Left lung (tissue), 14 donors: ENCODE measurements at places on chromosomes 3 and 15. TPM values are rescaled to one million over a fixed set of nuclear protein-coding genes. Genes with fewer than 3 reads are reported as not detected.
A peak's percentile ranks its signal among the peaks of the same experiment; 100 is the strongest.

- no peak for DNase-seq
Observed at GRCh38 chr15:80830677-80831076, 51.5 kb downstream of the CEMIP start.

DNA sequence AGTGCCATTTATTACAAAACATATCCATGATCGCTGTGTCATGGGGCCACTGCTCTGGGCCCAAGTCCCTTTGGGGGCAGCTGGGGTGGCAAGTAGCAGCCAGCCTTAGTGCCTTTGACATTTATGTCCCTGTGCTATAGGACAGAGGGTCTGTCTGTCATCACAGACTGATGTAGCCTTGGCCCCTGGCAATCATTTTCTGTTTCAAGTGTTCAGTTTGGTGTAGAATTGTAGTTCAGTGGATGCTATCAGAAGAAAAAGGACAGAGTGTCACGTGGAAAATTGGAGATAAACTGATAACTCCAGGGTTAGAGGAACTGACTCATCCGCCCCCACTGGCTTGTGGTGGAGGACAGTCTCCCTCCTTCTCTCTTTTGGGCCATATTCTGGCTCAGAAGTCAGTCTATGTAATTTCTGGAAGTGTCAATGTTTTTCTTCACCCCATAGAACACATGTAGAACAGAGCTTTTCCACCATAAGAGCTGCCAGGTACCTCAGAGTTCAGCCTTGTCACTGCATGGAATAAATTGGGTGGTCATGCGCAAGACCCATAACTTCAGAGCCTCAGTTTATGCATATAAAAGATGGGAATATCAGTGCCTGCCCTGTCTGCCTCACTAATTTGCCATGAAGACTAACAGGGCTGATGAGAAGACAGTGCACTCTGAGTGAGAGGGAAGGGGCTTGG, 4.5 kb upstream of the MRPS22 start:
- no peak for DNase-seq

DNA sequence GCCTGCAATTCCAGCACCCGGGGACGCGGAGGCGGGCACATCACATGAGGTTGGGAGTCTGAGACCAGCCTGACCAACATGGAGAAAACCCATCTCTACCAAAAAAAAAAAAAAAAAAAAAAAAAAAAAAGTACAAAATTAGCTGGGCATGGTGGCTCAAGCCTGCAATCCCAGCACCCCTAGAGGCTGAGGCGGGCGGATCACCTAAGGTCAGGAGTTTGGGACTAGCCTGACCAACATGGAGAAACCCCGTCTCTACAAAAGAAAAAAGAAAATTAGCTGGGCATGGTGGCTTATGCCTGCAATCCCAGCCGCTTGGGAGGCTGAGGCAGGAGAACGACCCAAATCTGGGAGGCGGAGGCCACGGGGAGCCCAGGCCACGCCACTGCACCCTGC, 7.5 kb upstream of the FAN1 start:
- DNase-seq: no peak

DNA sequence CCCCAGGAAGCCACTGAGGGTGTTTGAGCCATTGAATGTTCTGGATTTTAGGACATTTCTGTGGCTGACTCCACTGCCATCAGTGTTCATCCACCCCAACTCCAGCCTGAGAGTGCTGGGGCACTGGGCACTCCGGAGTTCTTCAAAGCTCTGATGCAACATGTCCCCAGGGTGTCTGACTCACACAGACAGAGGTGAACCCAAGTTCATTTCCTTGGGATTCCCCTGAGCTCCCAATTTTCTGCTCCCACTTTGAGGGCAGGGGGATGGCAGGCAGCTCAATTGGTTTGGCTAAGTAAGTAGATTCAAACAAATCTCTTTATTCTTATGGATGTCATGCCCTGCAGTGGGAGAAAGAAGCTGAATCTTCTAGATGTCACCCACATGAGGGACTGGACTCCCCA, 2.2 kb downstream of the STRA6 start:
- no peak for DNase-seq

DNA sequence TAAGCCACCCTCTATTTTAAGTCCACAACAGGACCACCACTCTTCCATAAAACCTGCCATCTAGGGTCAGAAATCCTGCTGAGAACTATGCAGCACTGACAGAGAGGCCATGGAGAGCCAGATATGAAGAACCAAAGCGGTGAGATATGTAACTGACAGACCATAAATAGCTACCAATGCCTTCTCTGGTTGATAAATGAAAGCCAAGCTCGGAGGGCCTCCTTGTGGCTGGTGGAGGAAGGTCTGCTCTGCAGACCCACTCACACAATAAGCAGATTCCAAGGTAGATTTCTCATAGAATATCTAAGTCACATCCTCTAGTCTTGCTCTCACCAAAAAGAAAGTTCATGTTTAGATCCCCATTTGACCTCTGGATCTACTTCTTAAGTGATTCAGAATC, 38.9 kb downstream of the RYK start:
- DNase-seq: no peak

DNA sequence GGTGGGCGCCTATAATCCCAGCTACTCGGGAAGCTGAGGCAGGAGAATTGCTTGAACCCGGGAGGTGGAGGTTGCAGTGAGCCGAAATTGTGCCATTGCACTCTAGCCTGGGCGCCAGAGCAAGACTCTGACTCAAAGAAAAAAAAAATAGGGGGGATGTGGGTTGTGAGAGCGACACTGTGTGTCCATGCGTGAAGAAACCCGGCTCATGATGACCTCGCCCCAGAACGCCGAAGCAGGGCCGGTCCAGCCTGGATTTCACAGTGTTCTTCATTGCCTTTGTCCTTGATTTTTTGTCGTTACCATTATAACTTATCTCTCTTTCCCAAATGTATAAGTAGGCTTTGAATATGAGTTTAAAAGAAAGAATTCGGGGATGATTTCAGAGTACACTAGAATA, 128.7 kb downstream of the PGPEP1L start:
- no peak for DNase-seq

DNA sequence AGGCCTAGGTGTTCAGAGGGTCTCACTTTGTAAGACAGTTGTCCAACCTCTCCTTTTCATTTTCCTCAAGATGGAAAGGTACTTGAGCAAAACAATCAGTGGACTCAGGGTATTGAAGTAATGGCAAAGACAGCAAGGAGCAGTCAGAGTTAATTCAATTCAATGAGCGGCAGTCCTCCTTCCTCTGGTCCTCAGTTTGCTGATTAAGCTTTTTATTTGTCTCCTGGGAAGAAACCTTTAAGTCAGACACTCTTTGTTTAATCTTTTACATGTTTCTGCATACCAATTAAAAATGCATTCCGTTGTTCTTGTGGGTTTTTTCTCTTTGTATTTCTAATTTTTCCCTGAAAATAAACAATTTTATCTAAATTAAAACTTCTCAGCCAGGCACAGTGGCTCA, 18.9 kb upstream of the ALDH1L1 start:
- no peak for DNase-seq

GRCh38 chr3:89474333-89475130, 367.1 kb downstream of the EPHA3 start:
- peak; percentile 37 for DNase-seq

- DNase-seq: no peak
Observed at GRCh38 chr3:72273615-72274014, 488.7 kb upstream of the PROK2 start.

- no peak for DNase-seq
Observed at GRCh38 chr3:146279013-146279412, 28.1 kb upstream of the PLSCR4 start.

GRCh38 chr15:67116742-67117141, 51.3 kb downstream of the SMAD3 start:
- no peak for DNase-seq

GRCh38 chr3:139285691-139286090, 58.1 kb upstream of the MRPS22 start:
- no peak for DNase-seq

DNA sequence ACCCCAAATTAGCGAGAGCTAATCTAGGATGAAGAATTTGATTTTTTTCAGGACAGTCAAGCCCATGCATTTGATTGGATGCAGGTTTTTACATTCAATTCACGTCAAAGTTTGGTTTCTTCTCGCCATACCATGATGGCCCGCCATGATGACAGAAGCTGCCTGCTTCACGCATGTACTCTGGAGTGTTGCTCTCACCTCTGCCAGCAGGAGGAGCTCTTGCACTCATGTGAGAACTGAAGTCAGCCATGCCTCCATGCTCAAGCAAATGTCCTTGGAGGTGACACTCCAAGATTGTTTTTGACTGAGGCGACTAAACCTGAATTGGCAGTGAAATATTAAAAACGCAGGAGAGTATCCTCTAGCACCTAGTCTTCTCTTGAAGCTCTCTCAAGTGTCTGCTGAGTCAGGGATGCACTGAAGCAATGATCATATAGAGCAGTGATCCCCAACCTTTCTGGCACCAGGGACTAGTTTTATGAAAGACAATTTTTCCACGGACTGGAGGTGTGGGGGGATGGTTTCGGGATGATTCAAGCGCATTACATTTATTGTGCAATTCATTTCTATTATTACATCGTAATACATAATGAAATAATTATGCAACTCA, 120.9 kb downstream of the SAMMSON start:
- DNase-seq: peak; percentile 27

DNA sequence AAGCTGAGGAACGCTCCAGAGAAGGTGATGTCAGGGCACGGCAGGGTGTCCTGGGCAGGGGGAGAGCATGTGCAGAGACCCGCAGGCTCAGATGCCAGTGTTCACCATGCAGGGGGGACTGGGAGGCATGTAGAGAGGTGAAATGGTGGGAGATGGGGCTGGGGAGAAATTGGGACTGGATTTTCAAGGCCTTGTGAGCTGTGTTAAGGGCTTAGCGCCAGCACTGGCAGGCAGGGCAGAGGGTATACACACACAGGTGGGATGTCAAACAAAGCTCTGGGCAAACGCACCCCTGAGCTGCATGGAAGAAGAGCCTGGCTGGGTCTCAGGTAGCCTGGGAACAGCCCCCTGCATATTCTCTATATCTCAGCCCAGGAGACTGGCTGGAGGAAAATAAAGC, 282.7 kb downstream of the SHQ1 start:
- no peak for DNase-seq

- DNase-seq: no peak
Observed at GRCh38 chr3:44506961-44507360, 29.5 kb upstream of the ZNF445 start.

DNA sequence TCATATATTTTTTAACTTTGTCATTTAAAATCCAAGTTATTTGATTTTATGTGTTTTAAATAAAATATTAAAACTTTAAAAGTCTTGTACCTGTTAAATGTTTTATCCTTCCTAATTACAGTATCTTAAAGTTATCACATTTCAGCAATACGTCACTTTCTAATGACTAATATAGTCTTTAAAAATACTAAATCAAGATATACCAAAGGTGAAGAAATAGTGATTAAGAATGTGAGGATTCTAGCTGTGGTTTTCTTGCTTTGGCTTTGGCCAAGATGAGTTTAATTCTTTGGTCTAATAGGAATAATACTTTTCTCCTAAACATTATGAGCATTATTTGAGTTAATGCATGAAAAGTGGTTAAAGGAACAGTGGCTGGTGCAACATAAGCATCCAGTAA, 13.9 kb downstream of the SETD5 start:
- DNase-seq: no peak

DNA sequence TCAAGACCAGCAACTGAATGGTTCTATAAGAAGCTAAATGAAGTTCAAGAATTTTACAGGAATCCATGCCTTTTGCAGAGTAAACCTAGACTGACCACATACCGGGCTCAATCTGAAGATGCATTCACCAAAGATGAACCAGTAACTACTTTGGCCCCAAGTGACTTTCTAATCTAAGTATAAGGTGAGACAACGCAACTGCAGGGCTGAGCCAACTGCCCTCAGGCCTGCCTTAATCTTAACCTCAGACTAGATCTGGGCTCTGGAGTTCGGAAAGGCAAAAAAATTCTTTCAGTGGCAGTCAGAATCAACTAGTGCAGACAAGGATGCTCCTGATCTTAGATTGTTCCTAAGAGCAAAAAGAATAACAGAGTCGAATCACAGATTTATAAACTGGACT, 48.3 kb downstream of the EXD1 start:
- no peak for DNase-seq

DNA sequence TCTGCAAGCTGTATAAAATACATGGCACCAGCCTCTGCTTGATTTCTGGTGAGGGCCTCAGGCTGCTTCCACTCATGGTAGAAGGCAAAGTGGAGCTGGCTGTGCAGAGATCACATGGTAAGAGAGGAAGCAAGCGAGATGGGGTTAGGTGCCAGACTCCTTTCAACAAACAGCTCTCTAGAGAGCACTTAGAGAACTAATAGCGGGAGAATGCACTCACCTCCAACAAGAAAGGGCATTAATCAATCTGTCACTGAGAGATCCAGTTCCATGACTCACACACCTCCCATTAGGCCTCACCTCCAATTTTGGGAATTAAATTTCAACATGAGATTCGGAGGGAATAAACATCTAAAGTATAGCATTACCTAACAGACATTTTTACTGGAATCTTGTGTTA, 644.1 kb upstream of the ARRDC4 start:
- no peak for DNase-seq

DNA sequence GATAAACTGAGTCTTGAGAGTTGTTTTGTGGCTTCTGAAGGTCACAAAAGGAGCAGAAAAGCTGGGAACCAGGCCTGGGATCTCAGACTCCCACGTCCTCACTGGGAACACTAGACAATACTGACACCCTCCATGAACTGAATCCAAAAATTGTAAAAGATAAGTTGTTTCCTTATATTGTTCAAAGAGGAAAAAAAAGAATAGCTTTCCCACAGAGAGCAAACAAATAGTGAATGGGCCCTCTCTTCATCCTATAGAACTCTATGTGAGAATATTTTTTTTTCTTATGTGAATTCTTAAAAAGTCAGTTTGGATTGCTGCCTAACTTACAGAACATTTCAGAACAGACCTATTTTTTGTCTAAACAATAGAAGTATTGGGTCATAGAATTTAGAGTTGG, 203.5 kb downstream of the MECOM start:
- DNase-seq: no peak

DNA sequence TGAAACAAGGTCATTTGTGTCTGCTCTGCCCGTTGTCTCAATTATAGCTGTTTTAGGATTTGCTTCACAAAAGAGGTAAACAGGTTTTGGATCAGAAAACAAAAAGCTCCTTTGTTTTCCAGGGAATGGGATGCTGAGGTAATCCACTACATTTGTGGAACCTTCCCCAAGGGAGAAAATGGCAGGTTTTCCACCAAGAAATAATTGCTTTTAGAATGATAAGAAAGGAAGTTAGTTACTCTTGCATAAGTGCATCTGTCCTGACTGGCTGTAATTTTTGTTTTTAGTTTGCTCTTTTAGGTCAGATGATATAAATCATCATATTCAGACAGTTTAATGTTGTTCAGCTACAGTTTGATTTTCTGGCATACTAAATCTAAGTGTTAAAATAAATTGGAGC, 198.5 kb upstream of the COL8A1 start:
- no peak for DNase-seq

Gene STRIT1
- 0.20 TPM for polyA plus RNA-seq

Gene ZIC4
- not detected for polyA plus RNA-seq

Gene ZFAND6
- 137 TPM for polyA plus RNA-seq

Gene GPR27
- 3.9 TPM for polyA plus RNA-seq

Gene XIRP1
- 0.14 TPM for polyA plus RNA-seq

Gene SLC22A14
- 0.11 TPM for polyA plus RNA-seq
